Cerebellar nuclear complex (tissue), 1 donor: ENCODE measurements at places on chromosomes 13 and 19.

- no peak for DNase-seq
These were observed 28.2 kb downstream of the GAS6 start for GRCh38 chr13:113835461-113836270.

GRCh38 chr13:47109028-47109427 lies 212.2 kb upstream of the HTR2A start:
- DNase-seq, result no peak

DNA sequence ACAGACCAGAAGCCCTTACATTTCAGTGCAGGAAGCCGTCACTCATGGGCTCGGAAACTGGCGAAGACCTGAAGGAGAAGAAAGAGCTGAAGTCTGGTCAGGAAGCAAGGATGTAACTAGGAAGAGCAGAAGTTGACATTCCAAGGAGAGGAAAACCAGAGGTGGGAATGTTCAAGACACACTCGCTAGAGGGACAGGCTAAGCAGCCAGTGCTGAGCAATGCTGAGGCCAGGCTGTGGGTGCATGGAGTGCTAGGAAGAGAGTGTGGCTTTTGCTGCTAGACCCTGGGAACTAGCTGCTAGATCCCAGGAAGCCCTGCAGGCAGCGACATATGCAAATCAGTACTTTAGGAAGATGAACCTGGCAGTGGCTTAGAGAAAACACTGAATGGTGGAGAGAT lies 12.1 kb upstream of the URAD start:
- DNase-seq, result no peak

DNA sequence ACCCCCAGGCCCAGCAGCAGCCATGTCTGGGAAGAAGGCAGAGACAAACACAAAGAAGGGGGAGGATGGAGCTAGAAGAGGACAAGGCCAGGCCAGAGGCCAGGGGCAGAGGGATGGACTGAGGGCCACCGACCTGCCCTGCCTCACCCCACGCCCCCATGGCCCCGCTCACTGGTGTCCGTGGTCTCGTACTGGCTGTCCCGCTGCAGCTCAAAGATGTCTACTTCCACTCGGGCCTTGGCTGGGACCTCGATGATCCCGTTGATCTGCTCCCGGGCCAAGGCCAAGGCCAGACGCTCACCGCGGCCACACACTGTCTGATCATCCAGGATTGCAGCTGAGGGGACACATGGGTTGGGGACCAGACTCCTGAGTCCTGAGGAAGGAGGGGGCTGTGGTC lies 5.0 kb downstream of the GRIK5 start:
- DNase-seq, result no peak

GRCh38 chr19:6987850-6988249 lies 33.4 kb downstream of the MBD3L2B start:
- DNase-seq, result no peak

- no peak for DNase-seq
These were observed 20.7 kb downstream of the EPN1 start for GRCh38 chr19:55695511-55696290.

- no peak for DNase-seq
These were observed 2.3 kb downstream of the HSD17B14 start for GRCh38 chr19:48833977-48834376.

DNA sequence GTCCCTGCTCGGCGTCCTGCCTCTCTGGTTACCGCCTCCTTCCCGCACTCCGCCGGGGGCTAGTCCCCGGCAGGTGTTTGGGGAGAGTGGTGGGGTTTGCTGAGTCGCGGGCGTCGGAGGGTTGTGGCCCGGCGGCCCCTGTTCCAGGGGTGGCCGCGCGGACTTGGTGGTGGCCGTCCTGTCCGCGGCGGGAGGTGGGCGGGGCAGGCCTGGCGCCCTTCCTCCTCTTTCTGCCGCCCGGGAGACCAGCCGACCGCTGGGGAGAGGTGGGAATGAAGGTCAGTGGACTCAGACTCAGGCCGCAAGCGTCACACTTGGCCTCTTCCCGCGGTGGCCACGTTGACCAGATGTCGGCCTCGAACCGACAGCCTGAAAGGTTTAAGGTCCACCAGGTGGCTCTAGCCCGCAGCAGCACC lies 61.8 kb downstream of the ZNF723 start:
- no peak for DNase-seq

GRCh38 chr19:42528354-42529247 lies at the start of gene CEACAM1:
Gene CEACAM1, minus strand, starts transcription at chr19:42528481. Its CDS starts 107 bp downstream, at chr19:42528374.
- no peak for DNase-seq

DNA sequence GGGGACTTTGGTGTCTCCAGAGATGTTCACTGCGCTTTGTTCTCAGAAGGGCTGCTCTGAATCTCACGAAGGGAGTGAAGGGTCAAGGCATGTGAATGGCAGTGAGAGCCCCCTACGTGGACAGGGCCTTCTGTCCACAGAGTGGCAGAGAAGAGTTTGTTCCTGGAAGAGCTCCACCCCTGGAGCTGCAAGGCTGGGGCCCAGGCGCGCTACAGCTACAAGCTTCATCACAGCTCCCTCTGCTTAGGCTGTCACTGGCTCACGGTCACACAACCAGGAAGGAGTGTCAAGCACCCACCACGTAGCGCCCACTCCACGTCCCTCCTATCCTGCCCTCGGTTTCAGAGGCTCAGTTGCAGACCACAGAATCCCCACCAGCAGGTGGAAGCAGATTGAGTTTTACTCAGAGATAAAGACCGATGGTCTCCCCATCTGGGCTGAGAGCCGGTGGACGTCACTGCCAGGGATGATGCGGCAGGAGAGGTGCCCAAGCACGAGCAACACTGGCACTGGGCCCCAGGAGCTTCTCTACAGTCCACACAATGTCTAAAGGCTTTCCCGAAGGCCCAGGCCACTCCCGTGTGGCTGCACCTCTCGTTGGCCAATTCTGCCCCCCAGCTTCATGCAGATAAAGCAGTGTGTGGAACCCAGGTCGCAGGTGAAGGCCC lies 23.0 kb upstream of the TFDP1 start:
- no peak for DNase-seq

DNA sequence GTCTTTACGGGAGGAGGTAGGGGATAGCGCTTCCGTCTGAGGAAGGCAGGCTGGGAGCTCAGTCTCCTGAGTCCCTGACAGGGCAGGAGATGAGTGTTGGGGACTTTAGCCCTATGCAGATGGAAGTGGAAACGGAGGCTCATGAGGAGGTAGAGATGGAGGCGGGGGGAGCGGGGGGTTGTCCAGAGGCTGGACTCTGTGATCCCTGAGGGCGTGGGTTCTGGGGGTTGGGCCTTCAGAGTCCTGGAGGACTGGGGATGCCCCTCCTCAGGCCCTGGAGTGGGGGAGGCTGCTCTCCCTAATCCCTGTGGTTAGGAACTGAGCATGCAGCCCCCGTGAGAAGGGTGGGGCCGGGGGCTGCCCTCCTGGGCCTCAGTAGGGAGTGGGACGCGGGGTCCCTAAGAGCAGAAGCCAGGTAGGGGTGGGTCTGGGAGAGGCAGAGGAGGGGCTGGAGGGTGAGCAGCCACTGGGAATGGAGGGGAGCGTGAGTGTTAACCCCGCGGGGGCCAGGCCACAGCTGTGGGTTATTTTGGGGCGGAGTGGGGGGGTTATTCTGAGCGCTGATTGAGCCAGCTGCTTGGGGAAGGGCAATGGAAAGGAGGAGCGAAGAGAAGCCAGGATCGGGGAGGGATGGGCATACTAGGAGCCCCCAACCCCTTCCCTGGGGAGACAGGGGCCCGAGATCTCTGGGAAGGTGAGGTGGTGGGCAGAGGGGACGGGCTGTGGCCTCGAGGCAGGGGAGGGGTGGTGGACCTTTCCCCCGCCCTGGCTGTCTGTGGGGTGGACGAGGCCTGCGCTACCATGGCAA lies 2.8 kb downstream of the GRIN2D start:
- DNase-seq, result no peak

GRCh38 chr19:31804668-31805067 lies 455.4 kb upstream of the TSHZ3 start:
- no peak for DNase-seq

DNA sequence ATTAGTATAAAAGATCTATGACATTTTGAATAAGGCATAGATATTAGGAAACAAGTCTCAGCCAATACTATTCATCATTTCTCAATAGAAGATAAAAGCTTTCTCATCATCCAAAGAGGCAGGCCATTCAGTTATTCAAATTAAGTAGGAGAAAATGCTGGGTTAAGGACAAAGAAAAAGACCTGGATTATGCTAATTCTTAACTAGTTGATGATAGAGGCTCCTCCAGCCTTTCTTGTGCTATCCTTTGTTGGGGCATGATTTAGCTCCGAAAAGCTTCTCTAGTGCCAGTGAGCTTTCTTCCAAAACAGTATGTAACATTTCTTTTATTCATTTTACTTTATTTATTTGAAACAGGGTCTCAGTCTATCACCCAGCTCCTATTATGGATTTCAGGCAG lies 223.0 kb downstream of the DCLK1 start:
- DNase-seq, result no peak

- no peak for DNase-seq
These were observed 1.2 kb downstream of the SPART start for GRCh38 chr13:36344886-36345437.

DNA sequence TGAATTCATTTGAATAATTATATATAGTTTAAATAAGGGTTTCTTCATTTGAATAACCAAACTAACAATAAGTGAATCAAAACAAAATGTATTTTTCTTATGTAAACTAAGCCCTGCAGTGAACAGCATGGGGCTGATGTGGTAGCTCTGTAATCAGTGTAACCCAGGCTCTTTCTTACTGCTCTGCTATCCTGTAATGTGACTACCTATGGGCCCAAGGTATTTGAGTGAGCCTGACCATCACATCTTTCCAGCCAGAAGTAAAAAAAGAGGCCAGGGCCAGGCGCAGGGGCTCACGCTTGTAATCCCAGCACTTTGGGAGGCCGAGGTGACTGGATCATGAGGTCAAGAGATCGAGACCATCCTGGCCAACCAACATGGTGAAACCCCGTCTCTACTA lies 494.6 kb downstream of the DCT start:
- no peak for DNase-seq

GRCh38 chr19:53553865-53554791 lies 16.2 kb downstream of the ZNF331 start:
- DNase-seq, result peak; percentile 44

DNA sequence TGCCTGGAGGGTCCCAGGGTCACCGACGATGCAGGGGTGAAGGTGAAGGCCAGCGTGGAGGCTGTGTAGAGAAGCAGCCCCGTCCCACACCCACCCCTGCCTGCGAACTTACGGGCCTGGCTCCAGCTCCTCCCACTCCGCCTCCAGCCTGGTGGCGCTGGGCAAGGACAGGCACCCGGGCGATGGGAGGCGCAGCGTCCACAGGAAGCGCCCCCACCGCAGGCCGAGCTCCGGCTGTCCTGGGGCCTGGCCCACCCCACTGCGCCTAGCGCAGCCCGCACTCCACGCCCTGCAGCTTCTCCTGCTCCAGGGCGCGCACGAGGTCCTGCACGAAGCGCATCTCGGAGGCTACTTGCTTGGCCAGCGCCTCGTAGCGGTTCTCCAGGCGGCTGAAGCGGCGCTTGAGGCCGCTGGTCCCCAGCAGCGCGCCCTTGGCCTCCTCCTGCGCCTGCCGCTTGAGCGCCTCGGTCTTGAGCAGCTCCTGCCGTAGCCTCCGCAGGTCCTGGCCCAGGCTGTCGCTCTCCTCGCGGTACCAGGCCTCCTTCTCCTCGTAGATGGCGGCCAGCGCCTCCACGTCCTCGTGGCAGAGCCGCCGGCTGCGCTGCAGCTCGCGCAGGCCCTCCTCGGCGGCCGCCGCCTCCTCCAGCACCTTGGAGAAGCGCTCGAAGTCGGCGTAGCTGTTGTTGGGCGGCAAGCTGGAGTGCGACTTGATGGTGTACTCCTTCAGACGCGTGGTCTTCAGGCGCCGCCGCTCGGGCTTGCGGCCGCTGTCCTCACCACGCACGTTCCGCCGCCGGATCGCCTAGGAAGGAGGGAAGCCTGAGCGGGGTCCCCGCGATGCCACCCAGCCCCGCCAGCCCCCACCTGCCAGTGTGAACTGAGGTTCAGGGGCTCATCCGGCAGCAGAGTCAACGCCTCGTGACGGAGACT lies 11.8 kb downstream of the DAPK3 start:
- no peak for DNase-seq

- no peak for DNase-seq
These were observed 6.2 kb downstream of the NUMBL start for GRCh38 chr19:40684280-40684679.

- no peak for DNase-seq
These were observed 24.1 kb downstream of the PBX4 start for GRCh38 chr19:19594381-19594780.

DNA sequence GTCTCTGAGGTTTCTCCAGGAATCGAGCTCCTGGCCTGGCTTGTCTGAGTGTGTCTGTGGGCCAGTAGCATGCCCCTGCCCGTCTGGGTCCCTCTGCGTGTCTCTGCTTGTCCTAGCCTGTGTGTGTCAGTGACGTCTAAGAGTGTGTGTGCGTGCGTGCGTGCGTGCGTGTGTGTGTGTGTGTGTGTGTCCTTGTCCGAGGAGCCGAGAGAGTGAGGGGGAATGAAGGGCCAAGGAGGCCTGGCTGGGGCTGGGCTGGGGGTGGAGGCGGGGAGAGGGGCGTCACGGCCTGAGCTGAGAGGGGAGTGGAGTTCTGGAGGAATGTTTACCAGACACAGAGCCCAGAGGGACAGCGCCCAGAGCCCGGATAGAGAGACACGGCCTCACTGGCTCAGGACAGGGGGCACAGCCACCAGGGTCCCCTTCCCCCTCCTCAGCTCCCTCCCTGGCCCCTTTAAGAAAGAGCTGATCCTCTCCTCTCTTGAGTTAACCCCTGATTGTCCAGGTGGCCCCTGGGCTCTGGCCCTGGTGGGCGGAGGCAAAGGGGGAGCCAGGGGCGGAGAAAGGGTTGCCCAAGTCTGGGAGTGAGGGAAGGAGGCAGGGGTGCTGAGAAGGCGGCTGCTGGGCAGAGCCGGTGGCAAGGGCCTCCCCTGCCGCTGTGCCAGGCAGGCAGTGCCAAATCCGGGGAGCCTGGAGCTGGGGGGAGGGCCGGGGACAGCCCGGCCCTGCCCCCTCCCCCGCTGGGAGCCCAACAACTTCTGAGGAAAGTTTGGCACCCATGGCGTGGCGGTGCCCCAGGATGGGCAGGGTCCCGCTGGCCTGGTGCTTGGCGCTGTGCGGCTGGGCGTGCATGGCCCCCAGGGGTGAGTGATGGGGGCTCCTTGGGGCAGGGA lies at the start of gene AXL:
Gene AXL (plus strand): TSS at position 609 of the 893 bp plus-strand sequence. CDS start 170 bp downstream, at position 779.
- DNase-seq, result no peak

- DNase-seq, result no peak
These were observed 536 bp downstream of the UBA2 start for GRCh38 chr19:34428549-34429285.

DNA sequence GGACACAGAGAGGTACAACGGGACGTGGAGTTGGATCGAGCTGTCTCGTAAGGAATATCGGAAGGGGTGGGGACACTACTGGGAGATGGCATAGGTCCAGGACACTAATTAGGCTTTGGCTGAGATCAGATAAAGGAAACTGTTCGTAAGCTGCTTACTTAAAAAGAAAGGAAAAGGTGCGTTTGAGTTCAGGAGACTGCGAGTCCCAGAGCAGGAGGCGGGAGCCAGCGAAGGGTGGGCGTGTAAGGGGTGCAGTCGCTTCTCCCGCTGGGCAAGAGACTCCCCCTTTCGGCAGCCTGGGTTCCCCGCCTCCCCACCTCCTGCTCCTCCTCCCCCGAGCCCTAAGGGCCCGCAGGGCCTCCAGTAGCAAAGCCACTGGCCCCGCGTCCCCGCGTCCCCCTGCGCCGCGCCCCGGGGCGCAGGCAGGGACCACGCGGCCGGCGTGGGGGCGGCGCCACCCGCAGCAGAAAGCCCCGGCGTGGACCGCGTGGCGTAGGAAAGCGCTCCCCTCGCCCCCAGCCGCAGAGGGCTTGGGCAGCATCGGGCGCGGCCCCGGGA lies 547 bp downstream of the ABCC4 start:
- no peak for DNase-seq
